Testis (tissue), 5 donors: ENCODE measurements at places on chromosomes 3 and 15. TPM values are rescaled to one million over a fixed set of nuclear protein-coding genes. Genes with fewer than 3 reads are reported as not detected.

DNA sequence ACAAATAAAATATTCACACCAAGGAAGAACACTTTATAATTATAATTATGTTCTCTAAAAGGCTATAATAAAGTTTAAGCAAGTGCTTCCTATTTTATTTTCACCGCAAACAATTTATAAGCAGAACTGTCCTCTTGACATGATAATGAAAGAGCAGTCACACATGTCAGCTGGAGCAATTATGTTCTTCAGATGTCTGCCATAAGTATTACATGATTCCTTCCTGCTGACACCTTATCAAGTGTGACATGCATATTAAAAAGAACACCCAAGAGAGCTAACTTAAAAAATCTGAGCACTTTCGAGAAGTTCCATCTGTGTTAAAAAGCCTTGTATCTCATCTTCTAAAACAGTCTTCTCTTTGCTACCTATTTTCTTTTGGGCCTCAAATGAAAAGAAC, 249.5 kb downstream of the SQOR start:
- no peak for DNase-seq
- no peak overlapping the region for H3K4me3 ChIP-seq
- H3K27me3 ChIP-seq, result no peaks in the 10 kb centered on the region

DNA sequence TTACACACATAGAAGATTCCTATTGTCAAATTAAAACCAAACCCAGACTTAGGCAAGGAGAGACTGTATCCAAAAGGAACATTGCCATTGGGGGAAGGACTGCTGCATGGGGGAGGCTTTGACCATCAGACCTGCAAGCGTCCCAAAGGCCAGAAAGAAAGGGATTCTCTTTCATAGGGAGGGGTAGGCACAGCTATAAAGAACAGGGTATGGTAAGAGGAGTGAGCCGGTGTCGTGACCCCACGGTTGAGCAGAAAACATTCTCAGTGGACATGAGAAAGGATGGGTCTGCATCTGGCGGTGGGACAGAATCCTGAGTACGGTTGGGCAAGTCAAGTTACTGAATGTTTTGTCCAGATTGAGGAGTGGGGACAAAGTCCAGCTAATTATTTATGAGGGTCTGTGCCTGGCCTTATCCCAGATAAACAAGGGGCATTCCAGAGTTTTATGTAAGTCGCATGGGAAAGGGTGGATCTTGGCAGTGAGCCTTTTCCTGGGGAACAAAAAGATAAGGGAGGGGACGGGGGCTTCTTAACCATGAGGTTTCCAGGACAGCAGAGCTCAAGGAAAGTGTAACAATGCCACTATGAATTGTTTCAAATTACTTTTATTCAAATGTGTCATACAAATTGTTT, 357.8 kb downstream of the OCA2 start:
- H3K27me3 ChIP-seq, result no peaks in the 10 kb centered on the region
- H3K36me3 ChIP-seq, result no peaks in the 10 kb centered on the region
- H3K4me1 ChIP-seq, result peaks cover 25% of the 10 kb centered on the region
- H3K27ac ChIP-seq, result no peak overlapping the region
- H3K4me3 ChIP-seq, result no peak overlapping the region

- no peaks in the 10 kb centered on the region for H3K36me3 ChIP-seq
- H3K27me3 ChIP-seq, result no peaks in the 10 kb centered on the region
- no peak for DNase-seq
- no peak overlapping the region for H3K4me3 ChIP-seq
- H3K4me1 ChIP-seq, result peaks cover 46% of the 10 kb centered on the region
Measured at GRCh38 chr3:45606991-45607712, 12.6 kb downstream of the LIMD1 start.

DNA sequence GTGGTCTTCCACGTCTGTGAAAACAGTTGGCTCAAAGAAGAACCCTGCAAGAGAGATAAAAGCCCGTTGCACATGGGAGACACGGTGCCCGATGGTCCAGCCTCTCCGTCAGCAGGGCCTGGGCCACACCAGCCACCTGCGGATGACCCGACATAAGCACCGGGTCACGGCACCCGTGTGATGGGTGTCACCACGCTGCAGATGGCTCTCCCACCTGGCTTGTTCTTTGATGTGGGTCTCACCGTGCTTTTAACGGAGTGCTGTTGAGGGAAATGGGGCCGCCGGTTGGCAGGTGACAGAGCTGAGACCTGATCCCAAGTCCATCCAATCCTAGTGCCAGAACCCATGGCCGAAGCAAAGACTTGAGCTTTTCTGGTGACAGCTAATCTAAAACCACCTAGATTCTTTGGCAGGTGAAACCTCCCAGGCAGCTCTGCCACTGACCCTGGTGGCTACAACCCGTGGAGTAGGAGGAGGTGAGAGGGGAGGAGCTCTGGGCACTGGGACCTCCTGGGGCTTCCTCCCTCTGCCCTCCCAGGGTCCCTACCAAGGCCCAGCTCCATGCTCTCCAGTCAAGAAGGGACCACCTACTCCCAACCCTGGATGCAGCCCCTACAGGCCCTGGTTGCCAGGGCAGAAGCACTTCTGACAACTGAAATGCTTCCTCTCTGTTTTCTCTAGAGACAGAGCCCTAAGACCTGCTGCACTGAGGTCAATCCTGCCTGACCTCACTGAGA, 23.4 kb upstream of the SLC41A3 start:
- DNase-seq, result peak; percentile 4
- H3K27ac ChIP-seq, result no peak overlapping the region
- H3K27me3 ChIP-seq, result no peaks in the 10 kb centered on the region
- H3K36me3 ChIP-seq, result no peaks in the 10 kb centered on the region

DNA sequence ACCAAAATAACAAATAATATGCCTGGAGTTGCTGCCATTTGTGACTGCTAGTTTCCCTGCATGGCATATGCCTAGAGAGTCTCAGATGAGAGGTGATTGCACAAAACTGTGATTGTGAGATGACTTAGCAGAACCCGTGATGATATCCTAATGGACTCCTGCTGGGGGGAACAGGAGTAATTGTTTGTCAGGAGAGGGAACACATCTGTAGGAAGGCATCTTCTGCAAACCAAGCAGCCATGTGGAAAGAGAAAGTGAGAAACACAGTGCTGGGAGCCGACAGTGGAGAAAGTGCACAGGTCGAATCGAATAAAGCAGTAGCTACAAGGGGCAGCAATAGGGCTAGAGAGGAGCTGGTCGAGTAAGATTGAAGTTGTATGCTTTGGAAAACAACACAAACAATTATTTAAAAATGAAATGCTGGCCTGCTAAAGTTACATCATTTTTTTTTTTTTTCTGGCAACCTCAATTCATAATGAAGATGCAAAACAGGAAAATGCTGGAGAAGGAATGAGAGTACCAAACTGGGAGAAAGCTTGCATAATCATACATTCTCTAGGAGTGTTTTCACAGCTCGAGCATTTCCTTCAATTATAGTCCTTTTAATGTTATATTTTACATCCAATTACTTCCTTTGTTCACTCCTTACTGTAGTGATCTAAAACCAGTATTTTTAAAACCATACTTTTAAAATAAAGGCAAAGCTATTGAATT, 494.2 kb upstream of the AGTR1 start:
- H3K4me1 ChIP-seq, result no peaks in the 10 kb centered on the region
- no peak for DNase-seq

GRCh38 chr15:52678468-52679231, 538 bp downstream of the ATOSA start:
- peaks cover 24% of the 10 kb centered on the region for H3K4me1 ChIP-seq
- peak; percentile 63 for DNase-seq
- no peaks in the 10 kb centered on the region for H3K27me3 ChIP-seq
- H3K27ac ChIP-seq, result peak overlapping the region; percentile 97
- peak overlapping the region; percentile 89 for H3K4me3 ChIP-seq

- peaks cover 11% of the 10 kb centered on the region for H3K4me1 ChIP-seq
- DNase-seq, result no peak
- no peaks in the 10 kb centered on the region for H3K36me3 ChIP-seq
Measured at GRCh38 chr3:152496286-152496685, 227.6 kb downstream of the MBNL1 start.

GRCh38 chr3:142027735-142028134, 121.6 kb downstream of the TFDP2 start:
- peaks cover 11% of the 10 kb centered on the region for H3K4me1 ChIP-seq
- peak overlapping the region; percentile 33 for H3K27ac ChIP-seq
- H3K4me3 ChIP-seq, result peak overlapping the region; percentile 55
- H3K27me3 ChIP-seq, result no peaks in the 10 kb centered on the region
- DNase-seq, result peak; percentile 30

GRCh38 chr15:69478259-69478781, 25.7 kb downstream of the RPLP1 start:
- H3K27me3 ChIP-seq, result no peaks in the 10 kb centered on the region
- H3K4me3 ChIP-seq, result no peak overlapping the region
- no peaks in the 10 kb centered on the region for H3K4me1 ChIP-seq

- DNase-seq, result no peak
- H3K27me3 ChIP-seq, result no peaks in the 10 kb centered on the region
- peak overlapping the region; percentile 70 for H3K27ac ChIP-seq
Measured at GRCh38 chr3:69008980-69009379, 4.5 kb downstream of the EOGT start.

DNA sequence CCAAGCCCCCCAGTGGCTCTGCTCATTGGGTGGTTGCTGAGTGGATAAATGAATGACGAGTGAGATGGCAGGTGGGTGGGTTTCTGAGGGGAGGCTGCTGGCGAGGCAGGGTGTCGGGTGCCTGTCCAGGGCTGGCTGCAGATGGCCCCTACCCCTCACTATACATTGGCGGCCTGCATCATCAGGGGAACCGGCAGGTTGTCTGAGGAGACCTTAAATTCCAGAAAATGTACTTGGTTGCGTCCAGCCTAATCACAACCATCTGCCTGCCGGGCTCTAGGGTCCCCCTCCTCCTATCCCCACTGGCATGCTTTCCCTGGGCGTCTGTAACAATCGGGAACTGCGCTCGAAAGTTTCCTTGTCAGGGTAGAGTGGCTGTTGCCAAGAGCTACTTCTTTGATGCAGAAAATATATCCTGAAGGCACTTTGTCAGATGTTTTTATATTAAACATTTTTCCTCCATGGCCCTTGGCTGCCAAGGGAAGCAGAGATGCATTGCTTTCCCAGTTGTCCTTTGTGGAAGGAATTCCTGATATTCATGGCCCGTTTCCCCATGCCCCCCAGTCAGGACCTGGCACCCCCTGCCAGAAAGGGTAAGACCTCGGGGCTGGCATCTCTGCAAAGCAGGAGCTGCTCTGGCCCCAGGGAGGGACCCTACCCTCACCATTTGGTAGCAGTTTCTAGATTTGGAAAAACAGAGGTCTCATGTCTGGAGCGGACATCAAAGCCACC, 22.9 kb downstream of the SMAD6 start:
- no peak for DNase-seq
- no peaks in the 10 kb centered on the region for H3K36me3 ChIP-seq
- no peaks in the 10 kb centered on the region for H3K4me1 ChIP-seq
- no peaks in the 10 kb centered on the region for H3K27me3 ChIP-seq

DNA sequence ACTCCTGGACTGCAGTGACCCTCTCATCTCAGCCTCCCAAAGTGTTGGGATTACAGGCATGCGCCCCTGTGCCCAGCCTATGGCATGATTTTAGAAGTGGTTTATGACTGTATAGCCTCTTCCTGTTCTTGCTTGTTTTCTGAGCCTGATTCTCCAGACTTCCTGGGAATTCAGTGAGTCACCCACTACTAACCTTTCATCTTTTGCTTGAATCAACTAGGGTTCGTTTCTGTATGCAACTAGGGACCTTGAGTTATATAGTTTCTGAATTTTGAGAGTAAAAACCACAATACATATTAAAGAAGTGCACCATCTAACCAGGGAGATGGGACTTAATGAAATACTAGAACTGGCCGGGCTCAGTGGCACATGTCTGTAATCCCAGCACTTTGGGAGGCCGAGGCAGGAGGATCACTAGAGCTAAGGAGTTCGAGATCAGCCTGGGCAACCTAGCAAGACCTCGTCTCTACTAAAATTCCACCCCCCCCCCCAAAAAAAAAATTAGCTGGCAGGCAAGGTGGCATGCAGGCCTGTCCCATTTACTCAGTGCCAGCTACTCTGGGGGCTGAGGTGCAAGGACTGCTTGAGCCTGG, 76.0 kb downstream of the ZNF609 start:
- DNase-seq, result no peak
- no peak overlapping the region for H3K4me3 ChIP-seq
- H3K36me3 ChIP-seq, result no peaks in the 10 kb centered on the region
- peaks cover 4% of the 10 kb centered on the region for H3K4me1 ChIP-seq
- H3K27me3 ChIP-seq, result no peaks in the 10 kb centered on the region

- H3K27ac ChIP-seq, result no peak overlapping the region
- H3K36me3 ChIP-seq, result no peaks in the 10 kb centered on the region
- no peaks in the 10 kb centered on the region for H3K27me3 ChIP-seq
- H3K4me1 ChIP-seq, result no peaks in the 10 kb centered on the region
Measured at GRCh38 chr3:84141571-84141970, 817.2 kb upstream of the CADM2 start.

GRCh38 chr15:41004490-41004889, 51.2 kb downstream of the CHAC1 start:
- no peaks in the 10 kb centered on the region for H3K4me1 ChIP-seq
- H3K36me3 ChIP-seq, result no peaks in the 10 kb centered on the region
- no peak for DNase-seq
- no peak overlapping the region for H3K27ac ChIP-seq
- no peak overlapping the region for H3K4me3 ChIP-seq
- H3K27me3 ChIP-seq, result no peaks in the 10 kb centered on the region

DNA sequence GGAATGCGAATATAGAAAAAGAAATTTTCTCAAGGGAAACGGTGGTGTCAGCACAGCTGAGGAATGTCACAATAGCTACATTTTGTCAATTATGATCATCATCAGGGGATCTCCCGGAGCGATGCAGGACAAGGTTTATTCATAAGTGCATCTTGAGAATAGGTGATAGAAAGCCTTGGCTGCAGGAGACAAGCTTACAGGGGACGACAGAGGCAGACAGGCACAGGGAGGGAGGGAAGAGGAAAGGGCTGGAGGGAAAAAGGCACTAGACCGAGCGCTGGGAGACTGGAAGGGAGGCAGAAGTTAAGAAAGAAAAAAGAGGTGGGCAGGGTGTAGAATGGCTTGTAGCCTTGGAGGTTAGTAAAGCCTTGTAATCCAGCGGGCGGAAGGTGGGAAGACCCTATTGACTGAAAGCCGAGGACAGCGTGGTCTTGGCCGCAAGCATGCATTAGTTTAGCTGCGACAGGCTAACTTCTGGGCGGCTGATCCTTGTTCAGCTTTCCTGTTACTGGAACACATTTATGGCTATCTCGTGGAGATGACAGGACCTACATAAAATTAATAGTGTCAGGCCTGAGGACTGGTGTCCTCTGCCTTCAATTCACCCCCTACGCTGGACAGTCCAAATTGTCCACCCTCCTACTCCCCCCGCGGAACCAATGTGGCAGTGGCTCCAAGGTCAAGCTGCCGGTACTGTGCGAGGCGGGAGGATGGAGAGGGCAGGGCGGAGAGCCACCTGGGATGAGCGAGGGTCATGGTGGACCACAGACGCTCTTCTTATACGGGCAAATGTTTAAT, 1.4 kb upstream of the NECTIN3 start:
- peak overlapping the region; percentile 91 for H3K27ac ChIP-seq
- DNase-seq, result peak; percentile 69
- no peaks in the 10 kb centered on the region for H3K27me3 ChIP-seq
- H3K4me1 ChIP-seq, result peaks cover 25% of the 10 kb centered on the region

ZBTB11 gene
- total RNA-seq, result 32.8 TPM

P2RY14 gene
- 0.47 TPM for total RNA-seq

RPN1 gene
- 200 TPM for total RNA-seq

GPX1 gene
- total RNA-seq, result 123 TPM

MGA gene
- total RNA-seq, result 90.2 TPM

DNAJB8 gene
- total RNA-seq, result 18.3 TPM

GP5 gene
- total RNA-seq, result 0.16 TPM

FEZF2 gene
- total RNA-seq, result not detected

ACVR2B gene
- total RNA-seq, result 24.2 TPM

CD96 gene
- total RNA-seq, result 0.99 TPM
